ENCODE measurements at places on chromosomes 7 and 10.

GRCh38 chr7:105677410-105677730 is 96.1 kb upstream of the EFCAB10 start:
- DNase-seq, result no peak

GRCh38 chr10:104577861-104578521 is 63.1 kb upstream of the SORCS3 start:
- no peak for DNase-seq

DNA sequence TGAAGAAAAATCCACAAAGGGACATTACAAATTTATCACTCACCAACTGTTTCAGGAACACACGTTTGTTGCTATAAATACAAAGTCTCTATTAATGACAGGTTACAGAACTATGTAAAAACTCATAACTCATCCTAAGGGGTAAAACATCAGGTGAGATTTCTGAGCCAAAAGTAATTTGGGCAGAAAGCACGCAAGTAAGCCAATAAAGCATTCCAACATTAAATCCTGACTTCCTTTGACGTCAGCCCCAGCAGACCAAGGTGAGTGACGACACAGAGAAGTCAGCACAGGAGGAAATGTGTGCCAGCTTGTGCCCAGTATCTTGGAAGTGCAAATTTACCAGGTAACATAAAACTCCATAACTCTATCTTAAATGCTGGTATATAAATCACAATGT is 45.7 kb downstream of the IMMP2L start:
- DNase-seq, result no peak

GRCh38 chr10:76732306-76732705 is 905.3 kb downstream of the KCNMA1 start:
- no peak for DNase-seq

GRCh38 chr10:59508956-59509355 is 146.6 kb upstream of the FAM13C start:
- no peak for DNase-seq
